H4 (cell line): ENCODE measurements at places on chromosomes 12 and 14. TPM values are rescaled to one million over a fixed set of nuclear protein-coding genes. Genes with fewer than 3 reads are reported as not detected.

The EIF2S3B gene
- 0.66 and 0.83 TPM in 2 replicates for total RNA-seq

The LMO3 gene
- total RNA-seq: 0.27 and 2.9 TPM in 2 replicates

The C12orf60 gene
- 1.2 and 2.8 TPM in 2 replicates for total RNA-seq

The KRT72 gene
- total RNA-seq: not detected in 2 replicates

The RECQL gene
- total RNA-seq: 48.2 and 67.6 TPM in 2 replicates

The SRP54 gene
- 88.7 and 91.8 TPM in 2 replicates for total RNA-seq

The PRPH gene
- total RNA-seq: 0.10 TPM in 1 of 2 replicates, not detected in the other

The TRPV4 gene
- 0.02 TPM in 1 of 2 replicates, not detected in the other for total RNA-seq

The ANKLE2 gene
- total RNA-seq: 21.9 and 26.8 TPM in 2 replicates

The HOXC9 gene
- total RNA-seq: 2.4 and 5.6 TPM in 2 replicates

The FOXN4 gene
- total RNA-seq: not detected in 2 replicates

The PNMA1 gene
- 12.9 and 14.0 TPM in 2 replicates for total RNA-seq

The SLC38A4 gene
- 0.74 and 1.1 TPM in 2 replicates for total RNA-seq

The DDX51 gene
- 3.9 and 4.2 TPM in 2 replicates for total RNA-seq

The HOXC4 gene
- 0.37 and 1.9 TPM in 2 replicates for total RNA-seq

The PELI2 gene
- total RNA-seq: 4.8 and 5.1 TPM in 2 replicates

The TAS2R14 gene
- total RNA-seq: 1.6 and 3.3 TPM in 2 replicates

The TSPAN19 gene
- total RNA-seq: not detected in 2 replicates

The PLBD1 gene
- not detected in 2 replicates for total RNA-seq

The RASSF9 gene
- total RNA-seq: 0.23 and 0.54 TPM in 2 replicates

The HOXC13 gene
- total RNA-seq: 2.0 and 4.4 TPM in 2 replicates

The ALDH2 gene
- total RNA-seq: 18.5 and 29.1 TPM in 2 replicates

The EPYC gene
- total RNA-seq: 5.6 and 7.6 TPM in 2 replicates

The NGDN gene
- total RNA-seq: 65.3 and 80.2 TPM in 2 replicates

The DHRS2 gene
- 15.9 and 17.2 TPM in 2 replicates for total RNA-seq

The CTSG gene
- total RNA-seq: not detected in 2 replicates

The SYNDIG1L gene
- not detected in 2 replicates for total RNA-seq

The CHMP4A gene
- total RNA-seq: 61.1 and 66.9 TPM in 2 replicates

The FOXA1 gene
- total RNA-seq: 3.1 and 5.3 TPM in 2 replicates

The CD163L1 gene
- 27.5 and 47.1 TPM in 2 replicates for total RNA-seq
